Peyer's patch (tissue), 4 donors: ENCODE measurements at places on chromosomes 16 and 17. TPM values are rescaled to one million over a fixed set of nuclear protein-coding genes. Genes with fewer than 3 reads are reported as not detected.
A peak's percentile ranks its signal among the peaks of the same experiment; 100 is the strongest.

DNA sequence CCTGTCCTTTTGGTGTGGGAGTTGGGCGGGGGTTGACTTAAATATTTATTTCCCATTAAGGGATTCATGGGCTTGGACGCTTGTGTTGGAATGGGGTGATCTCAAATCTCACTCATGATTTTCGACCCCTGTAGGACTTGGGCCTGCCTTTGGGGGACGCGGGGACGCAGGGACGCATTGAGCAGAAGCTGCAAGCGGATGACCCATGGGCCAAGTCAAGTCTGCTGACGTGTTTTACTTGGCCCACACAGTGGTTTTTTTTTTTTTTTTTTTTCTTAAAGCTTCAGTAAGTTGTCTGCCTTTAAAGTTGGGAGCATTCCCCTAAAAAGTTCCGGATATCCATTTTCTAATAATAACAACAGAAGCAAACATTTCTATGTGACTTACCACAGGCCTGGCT, 28.9 kb downstream of the CMIP start:
- H3K27me3 ChIP-seq = no peaks in the 10 kb centered on the region
- DNase-seq = no peak
- H3K36me3 ChIP-seq = no peaks in the 10 kb centered on the region
- H3K4me1 ChIP-seq = peaks cover 57% of the 10 kb centered on the region

DNA sequence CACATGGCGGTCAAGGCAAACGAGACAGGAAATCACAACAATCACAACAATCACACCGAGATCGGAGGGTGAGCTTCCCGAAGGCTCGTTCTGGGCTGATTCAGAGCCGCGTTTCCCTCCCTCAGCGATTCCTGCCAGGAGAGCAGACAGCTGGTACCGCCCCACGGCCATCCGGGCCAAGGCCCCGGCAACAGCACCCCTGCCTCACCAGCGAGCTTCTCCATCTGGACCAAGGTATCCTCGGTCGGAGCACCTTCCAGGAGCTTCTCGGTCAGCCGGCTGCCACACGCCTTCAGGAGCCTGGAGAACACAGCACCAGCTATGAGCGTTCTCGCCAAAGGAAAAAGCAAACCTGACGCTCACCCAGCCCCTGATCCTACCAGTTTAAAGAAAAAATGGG, 15.2 kb upstream of the PLD6 start:
- no peak for DNase-seq
- no peaks in the 10 kb centered on the region for H3K27me3 ChIP-seq
- H3K4me1 ChIP-seq = no peaks in the 10 kb centered on the region
- no peak overlapping the region for H3K27ac ChIP-seq

The HBA2 gene
- not detected for total RNA-seq

The HYDIN gene
- 3.3 TPM for total RNA-seq

The GPT2 gene
- 15.5 TPM for total RNA-seq

DNA sequence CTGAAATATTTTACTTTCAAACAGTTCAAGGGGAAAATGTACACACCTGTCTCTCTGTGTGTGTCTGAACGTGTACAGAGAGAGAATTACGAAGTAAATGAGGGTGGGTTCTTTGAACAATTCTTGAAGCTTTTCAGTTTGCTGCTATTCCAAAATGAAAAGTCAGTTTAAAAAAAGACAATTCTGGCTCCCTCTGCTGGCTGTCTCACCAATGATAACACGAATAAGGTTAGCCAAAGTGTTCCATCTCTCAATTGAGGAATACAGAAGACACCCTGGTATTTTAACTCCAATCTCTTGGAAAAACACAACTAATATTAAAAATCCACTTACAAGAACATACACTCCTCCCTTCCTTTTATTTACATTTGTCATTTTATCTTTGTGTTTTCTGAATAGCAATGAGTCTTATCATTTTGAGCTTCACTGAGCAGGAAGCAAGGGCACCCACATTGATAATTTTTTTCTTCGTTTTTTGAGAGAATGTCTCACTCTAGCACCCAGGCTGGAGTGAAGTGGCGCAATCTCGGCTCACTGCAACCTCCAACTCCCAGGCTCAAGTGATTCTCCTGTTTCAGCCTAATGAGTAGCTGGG, 20.5 kb downstream of the EFTUD2 start:
- DNase-seq = no peak
- H3K36me3 ChIP-seq = no peaks in the 10 kb centered on the region
- H3K27ac ChIP-seq = no peak overlapping the region

GRCh38 chr16:3020604-3021448, 658 bp downstream of the TNFRSF12A start:
- peak overlapping the region; percentile 88 for H3K27ac ChIP-seq
- peak; percentile 86 for DNase-seq
- no peaks in the 10 kb centered on the region for H3K27me3 ChIP-seq
- H3K4me3 ChIP-seq = peak overlapping the region; percentile 79
- peaks cover 2% of the 10 kb centered on the region for H3K36me3 ChIP-seq

DNA sequence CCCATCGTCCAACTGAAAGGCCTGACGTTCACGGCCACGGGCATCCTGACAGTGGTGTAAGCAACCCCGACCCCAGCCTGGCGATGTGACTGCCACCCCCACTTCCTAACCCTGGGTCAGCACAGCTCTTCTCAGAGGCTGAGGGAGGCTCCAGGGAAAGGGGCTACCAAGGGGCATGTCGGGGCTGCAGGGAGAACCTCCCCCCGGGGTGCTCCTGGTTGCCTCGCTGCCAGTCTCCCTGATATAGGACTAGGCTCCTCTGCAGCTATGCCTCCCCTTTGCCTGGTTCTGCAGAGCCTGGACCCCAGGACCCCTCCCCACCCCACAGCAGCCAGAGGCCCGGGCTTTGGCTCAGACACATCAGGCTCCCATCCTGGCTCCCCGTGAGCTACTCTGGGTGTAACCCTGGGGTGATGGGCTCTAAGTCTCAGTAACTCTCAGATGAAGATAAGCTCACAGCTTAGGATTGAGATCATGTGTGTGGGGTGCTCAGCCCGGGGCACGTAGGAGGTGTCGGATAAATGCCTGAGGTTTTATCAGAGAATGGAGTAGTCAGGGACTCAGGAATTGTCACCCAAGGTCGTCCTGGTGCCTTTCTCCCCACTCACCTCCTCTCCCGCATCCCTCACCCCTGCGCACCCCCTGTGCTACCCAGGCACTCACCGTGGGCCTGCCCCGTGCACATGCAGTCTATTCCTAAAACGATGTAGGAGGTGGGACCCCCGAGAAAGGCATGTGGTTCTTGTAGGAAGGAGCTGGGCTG, 10.6 kb downstream of the ITGAD start:
- H3K27ac ChIP-seq = no peak overlapping the region
- no peak for DNase-seq
- H3K27me3 ChIP-seq = no peaks in the 10 kb centered on the region
- no peaks in the 10 kb centered on the region for H3K36me3 ChIP-seq
- H3K4me3 ChIP-seq = no peak overlapping the region

The ITGA2B gene
- not detected for total RNA-seq
